NB4 (cell line): ENCODE measurements at places on chromosomes 1 and 21.

DNA sequence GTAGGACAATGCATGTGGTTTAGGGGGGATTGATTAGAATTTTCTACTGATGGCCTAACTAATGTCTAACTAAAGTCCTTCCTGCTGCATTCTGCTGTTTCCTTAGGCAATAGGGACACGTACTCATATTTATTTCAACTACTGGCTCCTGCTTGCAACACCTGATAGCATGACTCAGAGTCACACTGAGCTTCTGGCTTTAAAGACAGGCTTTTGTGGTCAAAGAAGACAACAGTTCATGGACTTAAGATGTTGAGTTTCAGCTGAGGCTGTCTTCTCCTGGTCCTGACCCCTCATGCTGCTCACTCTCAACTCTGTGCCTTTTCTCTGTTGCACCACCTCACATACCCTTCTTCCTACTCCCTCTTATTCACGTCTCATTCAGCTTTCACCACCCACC is 29.1 kb upstream of the TRABD2B start:
- peak; percentile 42 for DNase-seq

- no peak for DNase-seq
These were observed 93.8 kb upstream of the TMPRSS2 start for GRCh38 chr21:41601573-41602368.

- DNase-seq: no peak
These were observed 62.6 kb downstream of the SUSD4 start for GRCh38 chr1:223301371-223301770.

DNA sequence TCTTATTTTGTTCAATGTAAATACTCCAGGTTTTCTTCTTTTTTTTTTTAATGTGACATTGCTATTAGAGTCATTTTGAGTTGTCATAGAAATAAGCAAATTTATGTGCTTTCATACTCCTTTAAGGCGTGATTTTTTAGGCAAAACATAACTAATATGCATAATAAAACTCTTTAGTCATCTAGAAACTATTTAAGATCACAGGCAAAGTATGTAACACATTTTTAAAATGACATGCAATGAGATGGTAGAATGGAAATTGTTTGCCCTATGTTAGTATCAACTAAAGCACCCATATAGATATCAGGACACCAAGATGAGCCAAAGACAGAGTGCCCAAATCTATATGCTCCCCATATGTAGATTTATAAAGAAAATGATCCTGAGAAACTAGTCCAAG is 41.5 kb upstream of the SGIP1 start:
- no peak for DNase-seq

GRCh38 chr1:106225403-106225802 is 831.1 kb upstream of the PRMT6 start:
- no peak for DNase-seq

DNA sequence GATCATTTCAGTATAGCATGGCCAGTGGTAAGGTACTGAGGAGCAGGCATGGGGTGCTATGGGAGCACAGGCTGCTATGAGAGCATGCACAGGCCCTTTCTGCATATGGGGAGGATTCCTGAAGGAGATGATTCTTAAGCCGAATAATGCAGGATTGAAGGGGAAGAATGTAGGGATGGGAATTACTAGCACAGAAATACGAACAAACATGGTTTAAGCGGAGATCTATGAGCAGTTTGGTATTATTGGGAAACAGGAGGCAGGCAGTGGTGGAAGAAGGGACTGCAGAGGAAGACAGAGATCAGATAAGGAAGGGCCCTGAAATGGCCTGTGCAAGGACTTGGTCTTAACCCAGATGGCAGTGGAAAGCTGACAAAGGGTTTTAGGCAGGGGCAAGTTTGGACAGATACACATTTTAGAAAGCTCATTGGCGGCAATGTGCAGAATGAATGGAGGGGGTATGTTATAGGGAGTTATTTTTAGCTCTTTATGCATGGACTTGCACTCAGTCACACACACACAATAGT is 1.7 kb downstream of the OSCP1 start:
- DNase-seq: peak; percentile 44

GRCh38 chr1:205630241-205630640 is 1.6 kb downstream of the ELK4 start:
- DNase-seq: no peak
